ENCODE measurements at places on chromosomes 3 and 15.
A peak's percentile ranks its signal among the peaks of the same experiment; 100 is the strongest.

- DNase-seq, result peak; percentile 77
Measured at GRCh38 chr3:66638717-66639116, 137.9 kb upstream of the LRIG1 start.

DNA sequence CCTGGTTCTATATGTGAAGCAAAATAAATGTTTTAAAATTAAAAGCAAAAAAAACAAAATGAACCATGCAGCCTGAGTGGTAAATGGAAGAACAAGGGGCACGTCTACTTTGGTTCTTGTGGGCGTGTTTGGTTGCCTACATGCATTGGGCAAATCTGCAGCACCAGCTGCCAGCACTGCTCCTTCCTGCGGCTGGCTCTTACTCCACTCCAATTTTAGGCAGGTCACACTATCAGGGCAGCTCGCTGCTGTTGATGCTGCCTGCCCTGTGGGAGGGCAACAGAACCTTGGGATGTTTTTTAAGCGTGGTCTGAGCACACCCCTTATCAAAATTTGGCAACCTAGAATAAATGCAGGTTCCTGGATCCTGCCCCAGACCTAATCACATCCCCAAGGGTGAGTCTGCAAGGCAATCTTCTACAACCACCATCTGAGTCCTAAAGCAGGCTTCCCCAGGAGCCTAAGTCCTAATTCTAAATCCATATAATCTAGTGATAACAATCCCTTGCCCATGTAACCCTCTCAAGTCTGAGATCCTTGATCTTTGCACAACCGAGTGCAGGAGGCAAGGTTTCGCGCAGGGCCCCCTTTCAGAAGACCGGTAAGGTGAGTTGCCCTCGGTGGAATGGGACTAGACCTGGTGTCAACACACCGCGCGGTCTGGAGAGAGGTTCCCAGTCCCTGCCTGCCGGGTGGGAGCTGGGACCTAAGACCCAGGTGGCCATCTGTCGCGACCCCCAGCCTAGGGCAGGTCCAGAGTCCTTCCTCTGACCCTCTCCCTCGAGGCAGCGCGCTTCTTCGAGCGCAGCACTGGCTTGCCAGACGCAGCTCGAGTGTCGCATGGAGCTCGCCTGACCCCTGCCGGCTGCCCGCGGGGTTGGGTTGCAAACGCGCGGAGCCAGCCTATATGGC, 15.9 kb downstream of the IVD start:
- DNase-seq, result peak; percentile 88

DNA sequence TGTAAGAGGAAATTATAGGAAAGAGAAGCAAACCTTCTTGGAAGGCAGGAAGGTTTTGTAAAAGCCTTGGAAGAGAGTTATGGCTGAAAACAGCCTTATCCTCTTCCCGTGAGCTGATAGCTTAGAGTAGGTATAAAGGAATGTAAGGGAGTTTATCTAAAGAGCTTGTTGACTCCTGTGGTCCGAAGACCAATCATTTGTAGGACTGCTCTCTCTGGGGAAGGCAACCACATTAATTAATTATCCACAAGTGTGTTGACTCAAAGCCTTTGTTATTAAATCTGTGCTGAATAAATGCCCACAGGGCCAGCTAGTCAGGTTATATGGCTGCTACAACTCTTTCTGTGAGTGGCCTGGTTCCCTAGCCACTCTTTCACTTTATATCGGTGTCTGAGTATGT, 452.1 kb upstream of the RASGRP1 start:
- no peak for DNase-seq

GRCh38 chr3:60573494-60573893, 677.8 kb downstream of the FHIT start:
- DNase-seq, result no peak

DNA sequence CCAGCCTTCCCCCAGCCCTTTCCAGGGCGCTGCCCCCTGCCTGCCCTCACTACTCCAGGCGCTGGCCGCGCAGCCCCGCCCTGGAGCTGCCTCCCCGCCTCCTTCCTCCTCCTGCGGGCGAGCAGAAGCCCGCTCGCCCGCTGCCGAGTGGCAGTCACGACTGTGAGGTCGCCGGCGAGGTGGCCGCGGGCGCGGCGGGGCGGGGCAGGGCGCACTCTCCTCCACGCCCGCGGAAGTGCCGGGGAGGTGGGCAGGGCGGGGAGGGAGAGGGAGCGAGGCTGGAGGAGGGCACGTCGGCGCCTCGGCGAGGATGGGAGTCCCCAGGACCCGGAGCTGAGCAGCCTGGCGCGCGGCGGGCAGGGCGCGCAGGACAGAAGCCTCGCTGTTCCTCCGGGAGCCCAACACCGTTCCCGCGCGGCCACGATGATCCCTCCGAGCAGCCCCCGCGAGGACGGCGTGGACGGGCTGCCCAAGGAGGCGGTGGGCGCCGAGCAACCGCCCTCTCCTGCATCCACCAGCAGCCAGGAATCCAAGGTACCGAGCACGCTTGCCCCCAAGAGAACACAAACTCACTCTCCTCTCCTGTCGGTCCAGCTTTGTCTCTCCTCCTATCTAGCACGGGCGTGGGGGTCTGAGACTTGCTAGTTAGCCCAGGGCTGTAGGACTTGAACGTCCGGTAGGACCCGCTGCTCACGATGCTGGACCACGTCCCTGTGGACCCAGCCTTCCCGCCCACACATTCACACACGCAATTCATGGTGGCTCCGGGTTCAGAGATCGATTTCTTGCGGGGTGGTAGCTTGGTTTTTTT, at the start of gene STAC:
STAC (plus strand) TSS at position 284 of the 811 bp plus-strand sequence; CDS start at position 424, 140 bp downstream.
- DNase-seq, result peak; percentile 64

GRCh38 chr15:29689287-29689986, 132.8 kb downstream of the TJP1 start:
- DNase-seq, result peak; percentile 0

GRCh38 chr3:125229707-125230106, 17.2 kb upstream of the SLC12A8 start:
- no peak for DNase-seq

- DNase-seq, result no peak
Measured at GRCh38 chr3:192861972-192862371, 55.7 kb downstream of the MB21D2 start.

GRCh38 chr15:57160823-57161560, 215.3 kb upstream of the CGNL1 start:
- no peak for DNase-seq
